ENCODE measurements at places on chromosomes 6 and 20.
A peak's percentile ranks its signal among the peaks of the same experiment; 100 is the strongest.

GRCh38 chr20:35013421-35014411 lies 58.0 kb downstream of the MYH7B start:
- no peak for DNase-seq

- DNase-seq: no peak
Observed at GRCh38 chr6:165744555-165745228, 81.7 kb upstream of the PDE10A start.

GRCh38 chr6:122429323-122429722 lies 29.9 kb downstream of the HSF2 start:
- DNase-seq: no peak

DNA sequence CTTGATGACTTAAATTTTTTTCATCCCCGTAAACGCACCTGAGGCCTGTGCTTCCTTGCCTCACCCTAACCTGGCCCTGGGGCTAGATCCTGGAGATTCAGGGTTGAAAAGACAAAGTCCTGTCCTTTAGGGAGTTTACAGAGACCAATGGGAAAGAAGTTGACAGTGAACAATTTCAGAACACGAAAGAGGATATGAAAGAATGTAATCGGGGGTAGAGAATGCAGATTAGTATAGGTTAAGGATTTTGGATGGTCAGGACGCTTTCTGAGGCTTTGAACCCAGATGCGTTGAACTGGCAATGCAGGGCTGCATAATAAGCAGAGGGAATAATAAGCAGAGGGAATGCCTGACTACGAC lies 1.7 kb upstream of the FBXO5 start:
- no peak for DNase-seq

DNA sequence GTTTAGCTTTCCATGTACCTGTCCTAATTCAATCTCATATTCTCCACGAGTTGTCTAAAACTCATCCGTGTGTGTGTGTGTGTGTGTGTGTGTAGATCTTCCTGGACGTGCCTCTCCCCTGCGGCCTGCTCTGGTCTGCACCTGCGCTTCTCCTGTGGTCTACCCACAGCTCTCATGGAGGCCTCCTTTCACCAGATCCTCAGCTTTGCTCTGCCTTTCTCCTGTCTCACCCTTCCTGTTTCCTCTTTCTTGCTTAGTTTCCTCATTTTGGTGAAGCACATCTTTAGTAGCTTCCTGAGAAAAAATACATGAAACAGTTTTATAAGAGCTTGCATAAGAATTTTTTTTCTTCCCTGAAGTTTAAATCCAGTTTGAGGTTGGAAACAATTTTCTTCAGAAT lies 18.1 kb downstream of the SLX4IP start:
- no peak for DNase-seq

GRCh38 chr6:69888482-69889233 lies 22.3 kb downstream of the COL19A1 start:
- no peak for DNase-seq

DNA sequence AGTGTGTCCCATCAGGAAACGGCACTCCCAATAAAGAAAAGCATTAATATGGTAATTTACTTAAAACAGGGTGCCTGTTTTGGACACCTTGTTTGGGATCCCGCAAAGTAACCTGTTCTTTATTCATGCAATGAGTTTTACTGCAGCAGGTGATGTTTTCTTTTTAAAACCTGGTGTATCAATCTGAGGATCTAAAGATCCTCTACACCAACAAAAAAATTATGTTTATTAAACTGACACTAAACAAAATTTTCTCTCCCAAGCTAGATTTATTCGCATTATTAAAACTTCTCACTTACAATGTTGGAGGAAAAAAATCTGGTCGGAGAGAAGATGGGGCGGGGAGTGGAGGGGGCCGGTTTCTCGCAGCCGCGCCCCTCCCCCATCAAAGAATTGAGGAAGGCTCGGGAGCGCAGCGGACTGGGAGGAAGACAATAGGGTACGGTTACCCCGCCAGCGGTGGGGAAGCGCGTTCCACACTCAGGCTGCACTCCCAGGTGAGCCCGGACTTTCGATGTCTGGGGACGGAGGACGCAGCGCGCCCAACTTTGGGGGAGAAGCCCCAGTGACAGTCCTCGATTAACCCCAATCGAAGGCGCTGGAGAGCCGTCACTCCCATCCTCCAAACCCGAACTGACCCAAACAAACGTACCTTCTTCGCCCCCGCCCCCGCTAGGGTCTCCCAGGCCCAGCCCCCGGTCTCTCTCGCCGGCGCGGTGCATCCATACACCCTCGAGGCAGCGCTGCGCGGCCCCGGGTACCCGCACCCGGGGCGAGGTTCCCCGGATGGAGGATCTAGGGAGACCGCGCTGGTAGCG lies 1.3 kb downstream of the CD24 start:
- DNase-seq: no peak

DNA sequence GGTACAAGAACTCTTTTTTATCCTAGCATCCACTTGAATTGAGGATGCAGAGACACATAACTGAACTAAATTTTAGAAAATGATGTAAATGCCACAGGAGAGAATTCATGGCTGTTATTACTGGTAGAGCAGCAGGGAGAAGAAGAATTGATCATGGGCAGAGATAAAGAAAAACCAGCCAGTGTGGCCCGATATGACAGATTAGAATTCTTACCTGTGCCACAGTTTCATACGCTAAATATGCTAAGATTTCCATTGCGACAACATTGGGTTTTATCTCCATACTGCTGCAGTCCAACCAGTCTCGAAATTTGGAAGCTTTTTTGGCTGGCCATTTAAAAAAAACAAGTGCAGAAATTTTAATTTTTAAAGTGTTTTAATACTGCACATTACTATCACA lies 373.8 kb upstream of the RUNX2 start:
- DNase-seq: no peak

GRCh38 chr6:36934901-36935300 lies 19.6 kb upstream of the PI16 start:
- DNase-seq: no peak

DNA sequence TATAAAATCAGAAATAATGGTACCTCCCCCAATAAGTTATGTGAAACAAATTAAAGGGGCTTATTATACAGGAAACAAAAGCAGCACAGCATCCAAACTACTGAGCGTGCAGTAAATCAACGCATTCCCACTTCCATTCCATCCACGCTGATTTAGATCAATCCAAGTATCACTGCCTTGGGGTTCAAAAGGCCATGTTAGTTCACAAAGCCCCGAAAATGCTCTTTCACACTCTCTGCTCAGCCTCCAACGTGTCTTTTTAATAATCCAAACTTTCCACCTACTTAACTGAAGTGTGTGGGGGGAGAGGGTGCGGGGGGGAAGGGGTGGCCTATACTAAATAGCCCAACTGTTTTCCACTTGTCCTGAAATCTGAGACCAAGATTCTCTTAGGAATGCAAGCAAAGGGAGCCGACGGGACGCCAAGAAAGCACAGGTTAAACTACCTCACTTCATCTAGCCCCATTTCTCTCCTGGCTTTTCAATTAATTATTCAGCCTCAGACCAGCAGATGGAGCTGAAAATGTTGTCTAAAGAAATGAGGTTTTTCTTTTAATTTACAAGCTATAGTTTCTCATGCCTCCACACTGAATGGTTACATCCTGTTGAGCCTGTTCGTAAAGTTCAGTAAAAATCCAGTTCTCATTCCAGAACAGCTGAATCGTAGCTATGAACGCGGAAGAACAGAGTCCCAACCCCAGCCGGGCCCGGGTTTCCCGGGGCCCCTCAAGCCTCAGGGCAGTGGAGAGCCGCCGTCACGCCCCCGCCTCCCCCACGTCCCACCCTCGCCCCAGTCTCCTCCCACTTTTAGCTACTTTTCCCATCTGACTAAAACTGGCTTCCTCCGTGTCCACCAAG lies 1.0 kb upstream of the NXT1 start:
- DNase-seq: peak; percentile 57

GRCh38 chr20:40283689-40284088 lies 405.3 kb downstream of the MAFB start:
- no peak for DNase-seq

DNA sequence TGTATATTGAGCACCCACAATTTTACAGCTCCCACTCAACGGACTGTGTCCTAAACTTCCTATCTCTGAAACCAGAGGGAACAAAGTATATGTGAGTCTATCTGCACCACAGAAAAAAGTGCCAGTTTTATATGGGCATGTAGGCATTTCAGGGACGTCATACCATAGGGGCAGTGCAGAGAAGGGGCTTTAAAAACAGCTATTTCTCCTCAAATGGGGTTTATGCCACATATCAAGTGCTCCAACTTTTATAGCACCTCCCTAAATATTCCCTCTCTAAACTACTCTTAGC lies 28.9 kb upstream of the ASF1A start:
- DNase-seq: no peak

All from activated T-helper 1 cell treated with anti-CD3 and anti-CD28 coated beads, Interleukin-2, amount 50 U/mL, for 16 hours (primary cell).